Bronchial epithelial cell (primary cell): ENCODE measurements at places on chromosomes 1 and 21. TPM values are rescaled to one million over a fixed set of nuclear protein-coding genes. Genes with fewer than 3 reads are reported as not detected.

GRCh38 chr1:165824269-165824643 is 3.2 kb upstream of the UCK2 start:
- no peak for DNase-seq

- DNase-seq: no peak
Measured at GRCh38 chr1:41660570-41661427, 176.3 kb upstream of the EDN2 start.

KIF14 gene
- total RNA-seq: 0.51 and 0.79 TPM in 2 replicates

- DNase-seq: no peak
Measured at GRCh38 chr1:74683656-74684055, 10.1 kb upstream of the ERICH3 start.

SLC9C2 gene
- not detected in 2 replicates for total RNA-seq

ADGRB2 gene
- 0.53 and 0.64 TPM in 2 replicates for total RNA-seq

GRCh38 chr1:66563094-66563800 is 29.3 kb downstream of the SGIP1 start:
- peak; percentile 78 for DNase-seq

ZMYND12 gene
- 0.26 and 0.90 TPM in 2 replicates for total RNA-seq

TRIM62 gene
- total RNA-seq: 0.79 and 2.0 TPM in 2 replicates

DNA sequence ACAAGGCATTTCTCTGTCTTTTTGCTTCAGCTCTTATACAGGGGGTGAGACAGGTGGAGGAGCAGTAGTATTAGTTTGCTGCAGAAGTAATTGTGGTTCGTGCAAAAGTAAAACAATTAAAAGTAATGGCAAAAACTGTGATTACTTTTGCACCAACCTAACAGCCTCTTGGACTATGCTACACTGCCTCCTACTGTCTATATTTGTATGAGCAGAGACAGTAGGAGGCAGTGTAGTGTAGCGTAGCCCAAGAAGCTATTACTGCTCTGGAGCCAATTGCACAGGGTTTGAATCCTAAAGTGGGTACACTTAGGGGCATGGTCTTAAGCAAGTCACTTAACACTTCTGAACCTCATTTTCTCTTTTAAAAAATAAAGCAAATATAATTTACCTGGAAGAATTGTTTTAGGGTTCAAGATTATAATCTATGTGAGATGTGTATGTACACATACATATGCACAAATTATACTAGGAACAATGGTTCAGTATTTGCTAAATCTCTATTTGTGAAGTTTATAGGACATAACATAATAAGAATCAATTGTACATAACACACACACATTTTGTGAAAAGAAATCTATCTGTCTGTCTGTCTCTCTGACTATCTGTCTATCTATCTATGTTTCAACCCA is 103.8 kb downstream of the BRINP3 start:
- DNase-seq: peak; percentile 6

AUNIP gene
- total RNA-seq: 2.4 TPM in 2 replicates

DNA sequence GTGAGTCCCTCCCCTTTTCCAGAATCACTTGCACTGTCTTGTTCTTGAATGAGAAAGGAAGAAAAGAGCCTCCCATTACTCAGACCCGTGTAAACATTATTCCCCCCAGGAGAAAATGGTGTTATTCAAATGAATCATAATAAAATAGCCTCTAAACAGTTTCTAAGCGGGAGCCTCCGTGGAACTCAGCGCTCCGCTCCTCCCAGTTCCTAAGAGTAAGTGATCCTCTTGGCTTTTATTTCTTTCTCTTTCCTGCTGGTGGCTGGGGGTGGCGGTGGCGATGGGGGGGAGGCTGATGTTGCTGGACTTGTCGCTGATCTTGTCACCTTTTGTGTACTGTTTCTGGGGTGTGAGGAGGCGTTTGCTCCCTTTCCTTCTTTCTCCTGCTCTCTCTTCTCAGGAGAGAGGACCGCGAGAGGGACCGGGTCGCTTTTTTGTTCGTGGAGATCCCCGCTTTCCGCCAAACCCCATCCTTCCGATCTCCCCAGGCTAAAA is 781 bp downstream of the PROX1 start:
- peak; percentile 77 for DNase-seq

GRCh38 chr1:213685992-213686582 is 301.7 kb upstream of the PROX1 start:
- peak; percentile 70 for DNase-seq

DNA sequence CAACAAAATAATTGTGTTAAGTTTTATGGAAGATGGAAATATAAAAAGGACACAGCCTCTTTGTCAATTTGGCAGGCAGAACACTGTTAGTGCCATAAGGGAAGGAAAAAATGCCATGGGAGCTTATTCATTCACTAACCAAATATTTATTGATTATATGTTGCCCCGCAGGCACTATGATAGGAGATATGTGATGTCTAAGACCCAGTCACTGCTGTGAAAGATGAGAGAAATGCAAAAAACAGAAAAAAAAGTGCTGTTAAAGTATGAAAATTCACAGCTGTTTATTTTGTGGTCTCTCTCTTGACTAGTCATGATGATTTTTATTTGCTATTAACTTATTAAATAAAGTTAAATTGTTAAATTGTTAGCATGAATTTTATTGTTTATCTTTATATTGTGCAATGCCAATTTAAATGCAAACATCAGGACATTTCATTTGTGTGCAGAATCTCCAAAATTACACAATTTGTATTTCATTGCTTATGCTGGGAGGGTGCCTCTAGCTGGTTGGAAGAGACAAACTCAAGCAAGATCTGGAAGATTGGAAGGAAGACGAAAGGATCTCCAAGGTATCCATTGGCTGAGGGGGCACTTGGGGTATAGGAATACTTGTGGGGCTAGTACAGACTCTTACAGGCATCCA is 17.8 kb upstream of the PTGFR start:
- no peak for DNase-seq

DENND2C gene
- total RNA-seq: 18.2 and 31.5 TPM in 2 replicates

NBPF6 gene
- total RNA-seq: not detected in 2 replicates
